Hippocampal formation (tissue), 2 donors: ENCODE measurements at places on chromosomes 4 and X.

DNA sequence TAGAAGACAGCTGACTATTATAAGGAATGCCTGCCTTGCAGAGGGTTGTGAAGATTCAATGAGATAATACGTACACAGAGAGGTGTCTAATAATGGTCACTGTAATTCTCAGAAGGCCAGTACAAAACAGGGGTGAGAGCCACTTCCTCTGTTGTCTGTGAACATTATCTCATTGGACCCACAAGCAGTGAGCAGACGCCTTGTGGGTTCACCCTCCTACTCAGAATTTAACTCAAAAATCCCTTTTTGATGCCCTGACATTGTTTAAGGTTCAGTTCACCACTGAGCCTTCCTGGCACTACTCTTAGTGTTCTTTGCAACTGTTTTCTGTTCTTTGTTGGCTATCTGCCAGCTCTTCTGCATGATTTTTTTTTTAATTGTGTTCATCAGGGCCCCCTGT lies 467.4 kb downstream of the BCOR start:
- DNase-seq: no peak

DNA sequence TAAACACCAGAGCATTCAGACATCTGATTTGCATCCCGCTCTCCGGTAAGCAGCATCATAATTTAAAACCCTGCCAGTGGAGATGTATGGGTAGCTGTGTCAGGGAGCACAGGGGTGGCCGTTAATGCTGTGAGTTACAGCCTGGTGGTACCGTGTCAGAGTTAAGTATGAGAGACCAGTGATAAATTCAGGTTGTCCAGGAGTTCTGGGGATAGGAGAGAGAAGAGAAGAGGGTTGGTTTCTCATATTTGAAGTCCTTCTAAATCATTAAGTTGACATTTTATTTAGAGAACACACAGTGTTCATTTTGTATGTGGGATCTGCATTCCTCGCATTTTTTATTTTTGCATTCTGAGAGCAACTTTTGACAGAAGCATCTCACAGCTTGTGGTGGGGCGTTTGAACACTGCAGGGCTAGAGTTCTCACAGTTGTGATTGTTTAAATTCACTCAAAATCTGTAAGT lies 157.6 kb downstream of the DCLK2 start:
- no peak for DNase-seq

- no peak for DNase-seq
Observed at GRCh38 chr4:25800245-25800644, 62.5 kb downstream of the SEL1L3 start.

GRCh38 chr4:78057135-78057599 lies at the start of gene FRAS1:
Gene FRAS1, plus strand, starts transcription at chr4:78057323. Its CDS starts 687 bp downstream, at chr4:78058010.
- DNase-seq: no peak
